ENCODE measurements at places on chromosomes 11 and 22.

DNA sequence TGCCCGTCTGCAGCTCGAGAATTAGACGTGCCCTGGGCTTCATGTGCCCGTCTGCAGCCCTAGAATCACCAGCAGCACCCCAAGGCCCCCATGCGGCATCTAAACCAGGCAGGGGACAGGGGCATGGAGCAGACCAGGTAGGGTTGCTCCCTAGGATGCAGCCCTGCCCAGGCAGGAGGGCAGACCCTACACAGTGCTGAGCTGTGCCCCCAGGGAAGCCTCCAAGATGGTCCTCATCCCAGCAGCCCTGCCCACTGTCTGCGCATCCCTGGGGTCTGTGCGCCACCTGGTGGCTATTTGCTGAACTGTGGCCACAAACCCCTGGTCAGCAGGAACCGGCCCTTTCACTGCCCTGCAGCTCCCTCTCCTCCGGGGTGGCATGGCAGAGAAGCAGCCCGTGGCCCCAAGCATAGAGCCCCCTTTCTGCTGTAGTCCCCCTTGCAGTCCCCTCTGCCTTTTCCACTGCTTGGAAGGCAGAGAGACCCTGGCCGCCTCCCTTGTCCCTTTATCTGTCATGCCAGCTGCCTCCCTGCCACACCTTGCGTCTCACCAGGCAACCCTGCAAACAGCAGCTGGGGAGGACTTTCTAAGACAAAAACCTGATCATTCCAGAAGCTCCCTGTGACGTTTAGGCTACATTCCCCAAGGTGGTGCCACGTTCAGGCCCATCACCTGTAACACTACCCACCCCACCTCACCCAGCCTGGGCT, 86.6 kb downstream of the KCNQ1 start:
- peak; percentile 45 for DNase-seq

GRCh38 chr11:38323961-38324761, 1726.1 kb upstream of the RAG2 start:
- DNase-seq, result no peak

DNA sequence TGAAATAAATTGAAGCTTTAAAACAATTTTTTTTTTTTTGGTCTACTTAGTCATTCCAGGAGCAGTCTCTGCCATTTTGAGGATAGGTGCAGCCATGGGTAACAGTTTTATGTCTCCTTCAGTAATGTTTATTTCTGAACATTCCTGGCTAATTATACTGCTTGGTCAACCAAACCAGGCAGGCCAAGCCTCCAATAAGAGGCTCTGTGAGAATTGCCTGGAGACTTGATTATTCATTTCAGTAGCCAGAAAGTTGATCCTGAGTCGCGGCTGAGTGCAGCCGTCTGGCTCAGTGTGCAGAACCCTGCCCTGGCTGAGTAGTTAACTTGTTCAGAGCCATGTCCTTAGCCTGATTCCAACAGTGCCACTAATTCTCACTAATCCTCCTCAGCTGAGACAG, 364.0 kb upstream of the FAT3 start:
- no peak for DNase-seq

DNA sequence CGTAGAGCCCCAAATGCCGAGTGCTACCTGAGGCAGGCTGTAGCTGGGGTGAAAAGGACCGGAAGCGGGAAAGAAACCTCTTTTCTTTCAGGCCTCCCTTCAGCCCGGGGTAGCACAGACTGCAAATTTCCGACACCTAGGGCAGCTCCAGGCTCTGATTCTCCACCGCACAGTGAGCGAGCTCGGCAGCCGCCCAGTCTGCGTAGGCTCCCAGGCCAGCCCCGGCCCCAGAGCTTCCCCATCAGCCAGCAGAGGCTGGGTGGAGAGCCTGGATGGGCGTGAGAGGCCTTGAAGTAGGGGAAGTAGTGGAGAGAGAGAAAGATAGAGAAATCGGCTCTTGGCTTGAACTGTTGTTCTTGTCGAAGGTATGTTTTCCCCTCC, 9.3 kb upstream of the PAX6 start:
- DNase-seq, result no peak

- DNase-seq, result no peak
These were observed 850.0 kb downstream of the TBC1D22A start for GRCh38 chr22:47612311-47612910.

- DNase-seq, result no peak
These were observed 29.2 kb downstream of the RNF169 start for GRCh38 chr11:74777877-74778276.
